Activated CD4-positive, alpha-beta T cell treated with anti-CD3 and anti-CD28 coated beads, Interleukin-2, amount 10 ng/mL, durations not matched to agents 24 days and 14 days (primary cell): ENCODE measurements at places on chromosomes 3 and 15.
A peak's percentile ranks its signal among the peaks of the same experiment; 100 is the strongest.

- no peak overlapping the region for H3K4me3 ChIP-seq
- peaks cover 36% of the 10 kb centered on the region for H3K4me1 ChIP-seq
- H3K36me3 ChIP-seq = peaks cover 20% of the 10 kb centered on the region
- no peaks in the 10 kb centered on the region for H3K27me3 ChIP-seq
- DNase-seq = peak; percentile 38
- no peak overlapping the region for H3K27ac ChIP-seq
Measured at GRCh38 chr3:39332525-39332924, 3.0 kb downstream of the CCR8 start.

- H3K36me3 ChIP-seq = peaks cover 7% of the 10 kb centered on the region
- H3K27ac ChIP-seq = no peak overlapping the region
- H3K4me3 ChIP-seq = no peak overlapping the region
- peaks cover 9% of the 10 kb centered on the region for H3K4me1 ChIP-seq
- peaks cover 13% of the 10 kb centered on the region for H3K27me3 ChIP-seq
Measured at GRCh38 chr3:196513697-196514349, 1.3 kb downstream of the SMCO1 start.

DNA sequence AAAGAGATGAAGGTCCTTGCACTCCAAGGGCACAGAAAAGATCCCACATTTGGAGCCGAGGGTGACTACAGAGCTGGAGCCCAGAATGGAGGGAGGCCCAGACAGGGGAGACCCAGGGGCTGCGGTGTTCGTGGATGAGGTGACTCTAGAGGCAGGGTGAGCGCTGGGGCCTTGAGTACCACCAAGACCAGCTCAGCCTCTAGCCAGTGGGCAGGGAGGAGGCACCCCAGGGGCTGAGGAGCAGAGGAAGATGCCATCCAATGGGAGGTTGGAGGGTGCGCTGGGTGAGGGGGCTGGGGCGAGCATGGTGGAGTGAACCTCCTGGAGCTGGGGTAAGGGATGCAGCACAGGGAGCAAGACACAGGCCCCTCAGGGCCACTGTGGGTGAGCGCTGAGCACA lies 13.3 kb downstream of the RRP9 start:
- H3K36me3 ChIP-seq = peaks cover 11% of the 10 kb centered on the region
- H3K4me1 ChIP-seq = no peaks in the 10 kb centered on the region
- H3K27ac ChIP-seq = no peak overlapping the region

DNA sequence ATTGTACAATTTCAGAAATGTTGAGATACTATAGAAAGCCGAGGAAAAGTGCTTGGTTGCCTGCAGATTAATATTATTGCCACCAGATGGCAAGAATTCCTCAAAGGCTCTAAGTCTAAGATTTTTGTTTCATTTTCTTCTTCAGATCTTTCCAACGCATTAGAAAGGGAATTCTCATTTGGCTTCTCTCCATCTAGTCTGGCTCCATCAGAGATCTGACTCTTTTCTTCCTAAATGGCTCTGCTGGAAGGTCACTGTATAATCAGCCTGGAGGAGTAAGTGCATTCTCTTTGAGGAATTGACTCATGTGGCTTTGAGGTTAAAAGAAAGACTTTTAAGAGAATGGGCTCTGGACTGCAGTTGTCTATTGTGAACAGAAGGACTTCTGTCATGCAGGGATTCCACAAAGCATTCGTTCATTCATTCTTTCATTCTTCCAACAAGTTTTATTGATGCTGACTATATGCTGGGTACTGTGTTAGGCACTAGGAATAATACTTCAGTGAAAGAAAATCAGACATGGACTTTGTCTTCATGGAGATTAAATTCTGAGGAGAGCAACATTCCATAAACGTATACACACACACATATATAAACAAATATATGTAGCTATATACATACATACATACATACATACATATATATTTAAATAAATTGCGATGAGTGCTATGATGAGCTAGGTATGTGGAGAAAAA lies 55.3 kb downstream of the SLC28A2 start:
- no peaks in the 10 kb centered on the region for H3K36me3 ChIP-seq
- no peak for DNase-seq
- H3K27me3 ChIP-seq = peaks cover 29% of the 10 kb centered on the region
- peak overlapping the region; percentile 43 for H3K4me3 ChIP-seq
- H3K4me1 ChIP-seq = peaks cover 7% of the 10 kb centered on the region

DNA sequence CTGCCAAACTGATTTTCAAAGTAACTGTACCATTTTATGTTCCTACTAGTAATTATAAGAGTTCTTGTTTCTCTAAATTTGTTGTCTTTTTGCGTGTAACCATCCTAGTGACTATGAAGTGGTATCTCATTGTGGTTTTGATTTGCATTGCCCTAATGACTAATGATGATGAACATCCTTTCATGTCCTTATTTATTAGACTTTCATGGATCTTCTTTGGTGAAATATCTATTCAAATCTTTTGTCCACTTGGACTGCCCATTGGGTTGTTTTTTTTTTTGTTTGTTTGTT lies 3.6 kb downstream of the OXSR1 start:
- no peaks in the 10 kb centered on the region for H3K27me3 ChIP-seq
- H3K4me3 ChIP-seq = peak overlapping the region; percentile 15
- peaks cover 69% of the 10 kb centered on the region for H3K4me1 ChIP-seq

DNA sequence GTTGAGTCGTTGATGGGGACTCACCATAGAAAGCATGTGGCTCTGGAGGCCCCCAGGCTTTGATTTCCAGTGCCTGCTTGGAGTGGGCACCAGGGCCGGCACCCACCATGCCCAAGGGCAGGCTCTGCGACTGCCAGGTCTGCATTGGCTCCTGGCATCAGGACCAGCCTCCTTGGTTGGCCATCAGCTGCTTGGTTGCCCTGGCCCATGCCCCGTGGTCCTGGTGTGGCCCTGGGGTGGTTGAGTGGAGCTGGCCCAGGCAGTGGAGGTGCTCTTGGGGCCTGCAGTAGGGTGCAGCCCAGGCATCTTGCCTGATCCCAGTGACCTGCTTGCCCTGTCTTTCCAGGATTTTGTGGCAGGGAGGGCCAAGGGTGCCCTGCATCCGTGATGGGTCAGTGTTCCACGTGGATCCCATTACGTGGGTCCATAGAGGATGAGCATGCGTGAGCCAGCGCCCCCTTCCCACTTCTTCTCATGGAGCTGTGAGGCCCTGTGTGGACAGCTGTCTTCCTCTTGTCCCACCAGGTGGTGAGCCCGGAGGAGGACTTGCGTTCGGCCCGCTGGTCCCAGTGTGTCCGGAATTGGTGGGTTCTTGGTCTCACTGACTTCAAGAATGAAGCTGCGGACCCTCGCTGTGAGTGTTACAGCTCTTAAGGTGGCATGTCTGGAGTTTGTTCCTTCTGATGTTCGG lies 187.0 kb downstream of the UBE3A start:
- H3K4me3 ChIP-seq = no peak overlapping the region
- H3K27me3 ChIP-seq = no peaks in the 10 kb centered on the region
- no peaks in the 10 kb centered on the region for H3K36me3 ChIP-seq
- H3K4me1 ChIP-seq = no peaks in the 10 kb centered on the region
- DNase-seq = no peak

DNA sequence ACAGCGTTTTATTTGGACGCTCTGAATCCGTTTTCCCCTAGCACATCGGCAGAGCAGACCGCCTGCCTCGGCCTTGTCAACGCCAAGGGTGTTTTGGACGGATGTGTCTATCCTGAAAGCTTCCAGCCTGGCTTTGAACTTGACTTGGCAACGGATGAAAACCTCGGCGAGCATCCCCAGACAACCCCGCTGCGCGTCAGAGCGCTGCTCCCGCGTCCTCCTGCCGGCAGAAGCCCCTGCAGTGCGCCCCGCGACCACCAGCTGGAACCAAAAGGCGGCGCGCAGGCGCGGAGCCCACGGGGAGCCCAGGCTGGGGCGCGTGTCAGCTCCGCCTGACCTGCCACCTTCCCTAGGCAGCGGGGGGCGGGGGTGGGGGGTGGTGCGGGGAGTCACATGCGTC lies 26.2 kb upstream of the ARL8B start:
- H3K27ac ChIP-seq = no peak overlapping the region
- no peak for DNase-seq
- H3K4me1 ChIP-seq = peaks cover 4% of the 10 kb centered on the region
- H3K27me3 ChIP-seq = peaks cover 31% of the 10 kb centered on the region

GRCh38 chr3:131503320-131503635 lies 507 bp upstream of the MRPL3 start:
- H3K4me1 ChIP-seq = peaks cover 30% of the 10 kb centered on the region
- H3K4me3 ChIP-seq = peak overlapping the region; percentile 100
- peak; percentile 60 for DNase-seq

- peak overlapping the region; percentile 94 for H3K4me3 ChIP-seq
- no peaks in the 10 kb centered on the region for H3K27me3 ChIP-seq
- DNase-seq = peak; percentile 98
- H3K4me1 ChIP-seq = peaks cover 51% of the 10 kb centered on the region
Measured at GRCh38 chr3:129120254-129121004, 1.2 kb downstream of the RAB43 start.

- H3K36me3 ChIP-seq = peaks cover 71% of the 10 kb centered on the region
- H3K27ac ChIP-seq = peak overlapping the region; percentile 100
- DNase-seq = peak; percentile 66
- peaks cover 71% of the 10 kb centered on the region for H3K4me1 ChIP-seq
- H3K4me3 ChIP-seq = peak overlapping the region; percentile 83
- no peaks in the 10 kb centered on the region for H3K27me3 ChIP-seq
Measured at GRCh38 chr3:105826778-105827634, 41.8 kb downstream of the CBLB start.

GRCh38 chr3:123122525-123123315 lies 55.9 kb downstream of the PDIA5 start:
- H3K27me3 ChIP-seq = no peaks in the 10 kb centered on the region
- H3K36me3 ChIP-seq = peaks cover 34% of the 10 kb centered on the region
- H3K27ac ChIP-seq = no peak overlapping the region
- no peak for DNase-seq
- no peaks in the 10 kb centered on the region for H3K4me1 ChIP-seq
- H3K4me3 ChIP-seq = no peak overlapping the region

DNA sequence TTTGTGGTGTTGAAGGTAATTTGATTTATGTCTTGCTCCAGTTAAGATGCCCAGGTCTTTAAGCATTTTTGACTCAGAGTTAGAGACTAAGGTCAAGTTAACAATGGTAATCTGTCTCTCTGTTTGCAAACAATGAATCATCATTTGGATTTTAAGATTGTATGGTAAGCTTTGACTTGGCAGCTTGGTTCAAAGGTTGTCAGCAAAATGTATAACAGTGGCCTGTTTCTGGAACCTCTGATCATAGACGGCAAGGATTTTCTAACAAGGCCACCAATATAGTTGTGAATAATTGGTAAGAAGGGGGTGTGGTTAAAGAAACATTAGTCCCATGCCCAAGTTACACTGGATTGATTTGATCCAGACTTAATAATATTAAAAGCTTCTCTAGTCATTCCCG lies 775.2 kb upstream of the GOLIM4 start:
- no peak for DNase-seq
- no peak overlapping the region for H3K27ac ChIP-seq
- H3K4me3 ChIP-seq = no peak overlapping the region
- no peaks in the 10 kb centered on the region for H3K4me1 ChIP-seq
- H3K27me3 ChIP-seq = no peaks in the 10 kb centered on the region
- no peaks in the 10 kb centered on the region for H3K36me3 ChIP-seq

DNA sequence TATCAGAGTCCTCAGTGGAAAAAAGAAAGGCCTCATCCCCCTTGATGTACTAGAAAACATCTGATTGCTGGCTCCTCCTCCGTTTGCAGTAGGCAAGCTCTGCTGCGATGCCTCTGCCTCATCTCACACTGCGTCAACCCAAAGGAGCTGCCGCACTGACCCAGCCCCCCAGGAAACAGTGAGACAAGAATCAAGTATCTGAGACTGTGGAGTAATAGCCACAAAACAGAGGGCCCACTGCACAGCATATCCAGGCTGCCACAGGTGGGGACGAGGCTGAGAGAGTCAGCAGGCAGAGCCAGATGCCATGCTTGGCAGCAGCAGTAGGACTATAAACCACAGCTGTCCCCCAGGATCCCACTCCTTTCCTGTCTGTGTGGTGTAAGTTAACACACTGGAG lies 165.9 kb downstream of the STAC start:
- H3K4me3 ChIP-seq = no peak overlapping the region
- H3K36me3 ChIP-seq = no peaks in the 10 kb centered on the region
- DNase-seq = no peak
- H3K27me3 ChIP-seq = no peaks in the 10 kb centered on the region
- H3K27ac ChIP-seq = no peak overlapping the region

DNA sequence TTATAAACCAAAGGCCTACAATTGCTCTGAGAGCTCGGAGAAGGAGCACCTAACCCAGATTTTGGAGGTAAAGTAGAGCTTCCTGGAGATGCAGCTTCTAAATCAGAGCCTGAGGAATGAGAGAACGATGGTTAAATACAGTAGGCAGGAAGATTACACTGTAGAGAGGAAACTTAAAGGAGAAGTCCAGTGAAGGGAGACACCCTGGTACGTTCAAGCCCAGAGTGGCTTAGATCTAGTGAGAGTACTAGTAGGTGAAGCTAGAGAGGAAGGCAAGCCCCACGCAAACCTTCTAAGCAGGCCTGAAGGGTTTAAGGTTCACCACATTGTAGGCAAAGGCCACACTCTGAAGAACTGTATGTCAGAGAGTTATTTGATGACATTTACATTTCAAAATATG lies 33.4 kb downstream of the SLC49A4 start:
- peaks cover 2% of the 10 kb centered on the region for H3K36me3 ChIP-seq
- no peak for DNase-seq
- no peak overlapping the region for H3K4me3 ChIP-seq
- H3K27ac ChIP-seq = no peak overlapping the region
- H3K4me1 ChIP-seq = no peaks in the 10 kb centered on the region

DNA sequence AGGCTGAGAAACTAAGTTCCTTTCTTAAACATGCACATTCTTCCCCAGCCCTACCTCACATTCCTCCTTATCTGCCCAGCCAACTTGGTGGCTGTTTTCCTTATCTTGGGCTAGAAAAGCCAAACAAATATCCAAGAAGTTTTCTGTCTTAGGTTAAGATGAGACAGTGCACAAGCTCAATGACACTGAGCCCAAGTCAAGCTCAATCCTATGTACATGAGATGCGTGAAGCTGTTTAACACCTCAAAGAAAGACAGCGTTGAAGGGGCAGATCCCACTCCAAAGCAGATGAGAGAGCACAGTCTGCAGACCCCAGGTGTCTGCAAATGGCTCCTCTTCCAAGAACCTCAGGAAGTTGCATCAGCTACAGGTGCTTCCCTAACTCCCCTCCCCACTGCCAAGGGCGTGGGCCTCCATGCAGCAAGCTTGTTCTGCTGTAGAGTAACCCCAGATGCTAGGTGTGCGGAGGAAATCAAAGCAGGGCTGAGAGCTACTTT lies 16.6 kb downstream of the LRRC2 start:
- H3K27ac ChIP-seq = no peak overlapping the region
- H3K36me3 ChIP-seq = no peaks in the 10 kb centered on the region
- no peak for DNase-seq
- no peak overlapping the region for H3K4me3 ChIP-seq

GRCh38 chr15:59013246-59013873 lies 25.9 kb downstream of the RNF111 start:
- peaks cover 20% of the 10 kb centered on the region for H3K36me3 ChIP-seq
- no peaks in the 10 kb centered on the region for H3K27me3 ChIP-seq
- no peak overlapping the region for H3K4me3 ChIP-seq
- no peak for DNase-seq
- no peak overlapping the region for H3K27ac ChIP-seq

DNA sequence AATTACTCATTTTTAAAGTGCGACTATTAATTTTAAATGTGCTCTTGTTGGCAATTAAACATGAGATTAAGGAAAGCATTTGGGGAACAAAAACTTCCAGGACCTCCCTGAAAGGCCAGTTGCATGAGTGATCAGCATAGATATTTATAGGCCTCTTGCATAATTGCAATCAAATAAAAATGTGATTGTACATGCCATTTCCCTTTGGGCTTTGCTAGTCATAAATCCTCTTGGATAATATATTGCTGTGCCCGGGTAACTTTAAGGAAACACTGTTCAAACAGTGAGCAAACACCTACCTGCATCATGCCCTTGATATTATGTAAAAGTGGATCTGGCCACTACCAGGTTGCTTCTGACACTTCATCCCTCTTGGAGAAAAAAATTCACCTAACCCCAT lies 239.1 kb downstream of the MCTP2 start:
- DNase-seq = no peak
- peaks cover 1% of the 10 kb centered on the region for H3K4me1 ChIP-seq
- no peak overlapping the region for H3K4me3 ChIP-seq
- H3K36me3 ChIP-seq = peaks cover 28% of the 10 kb centered on the region
- H3K27me3 ChIP-seq = no peaks in the 10 kb centered on the region
